ENCODE measurements at places on chromosomes 7 and 10.

- DNase-seq = no peak
These were observed 135.7 kb downstream of the LCOR start for GRCh38 chr10:96967847-96968246.

- no peak for DNase-seq
These were observed 80.4 kb upstream of the BMPER start for GRCh38 chr7:33824911-33825459.

DNA sequence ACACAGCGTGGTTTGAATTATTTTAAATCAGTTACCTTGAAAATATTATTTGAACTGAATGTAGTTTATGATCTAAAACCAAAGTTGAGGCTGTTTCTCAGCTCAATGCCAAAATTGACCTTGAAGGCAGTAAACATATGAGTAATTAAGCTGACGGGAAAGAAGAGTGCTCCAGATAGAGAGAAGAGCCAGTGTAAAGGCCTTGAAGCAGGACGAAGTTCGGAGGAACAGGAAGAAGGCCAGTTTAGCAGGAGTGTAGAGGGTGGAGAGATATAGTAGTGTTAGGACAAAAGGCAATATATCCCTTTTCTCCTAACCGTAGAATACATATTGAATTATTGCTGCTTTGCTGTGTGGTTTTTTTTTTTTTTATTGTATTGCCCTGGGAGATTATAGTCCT is 63.2 kb downstream of the CYP51A1 start:
- DNase-seq = no peak

DNA sequence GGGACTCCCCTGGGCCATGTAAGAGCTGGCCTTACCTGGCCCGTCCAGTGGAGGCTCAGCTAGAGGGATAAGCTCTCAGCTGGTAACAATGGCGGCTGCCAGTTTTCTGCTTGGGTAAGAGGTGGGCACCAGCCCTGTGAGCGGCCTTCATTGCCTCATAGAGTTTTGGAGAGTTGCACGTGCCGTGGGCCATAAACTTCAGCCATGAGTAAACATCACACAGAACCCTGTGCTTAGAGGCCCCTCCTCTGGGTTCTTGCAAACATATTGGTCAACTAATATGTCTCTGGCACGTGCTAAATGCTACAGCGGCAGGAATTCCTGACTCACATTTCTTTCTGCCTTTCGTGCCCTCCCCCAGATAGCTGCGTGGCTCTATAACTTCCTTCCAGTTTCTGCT is 103.9 kb upstream of the LEP start:
- DNase-seq = no peak

- no peak for DNase-seq
These were observed 97.1 kb downstream of the TFEC start for GRCh38 chr7:115933471-115933870.

DNA sequence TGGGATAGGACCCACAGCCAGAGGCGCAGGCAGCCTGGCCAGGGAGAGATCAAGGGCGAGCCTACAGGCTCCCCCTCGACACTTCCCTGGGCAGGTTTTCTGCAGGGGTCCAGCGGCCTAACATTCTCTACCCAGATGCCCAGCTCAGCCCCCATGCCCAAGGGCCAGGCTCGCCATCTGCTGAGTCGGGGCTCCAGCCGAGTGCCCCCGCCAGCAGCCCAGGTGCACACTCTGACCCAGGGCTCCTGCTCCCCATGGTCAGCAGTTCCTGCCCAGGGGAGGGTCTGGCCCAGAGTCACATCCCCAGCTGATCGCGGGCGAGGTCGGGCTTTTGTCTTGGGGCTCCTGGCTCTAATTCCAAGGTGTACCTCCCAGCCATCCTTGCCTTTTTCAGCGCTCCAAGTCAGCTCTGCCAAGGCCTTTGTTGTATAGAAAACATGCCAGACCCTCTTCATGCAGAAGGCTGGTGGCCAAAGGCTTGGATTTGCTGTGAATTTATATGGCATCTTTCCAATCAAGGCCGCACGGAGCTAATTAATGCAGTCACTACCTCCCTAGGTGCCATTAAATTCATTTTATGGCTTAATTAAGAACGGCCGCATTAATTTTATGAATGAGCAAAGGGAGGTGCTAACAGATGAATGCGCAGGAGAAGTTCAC is 120.6 kb downstream of the LRRC18 start:
- DNase-seq = no peak

DNA sequence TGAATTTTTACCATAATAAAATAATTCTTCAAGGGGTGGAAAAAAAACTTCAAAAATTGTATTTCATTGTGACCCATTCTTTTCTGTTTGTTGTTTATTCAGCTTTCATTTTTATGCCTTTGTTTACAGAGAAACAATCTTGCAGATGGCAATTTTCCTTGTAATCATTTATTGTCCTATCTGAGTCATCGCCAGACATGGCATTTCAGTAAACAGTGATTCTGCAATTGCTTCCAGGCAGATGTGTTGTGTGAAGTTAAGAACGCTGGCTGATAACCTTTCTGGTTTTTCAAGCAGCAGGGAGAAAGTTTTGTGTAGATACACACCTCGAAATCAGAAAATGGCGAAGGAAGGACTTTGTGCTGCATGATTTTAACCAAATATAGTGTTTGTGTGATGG is 80.7 kb upstream of the RPA3 start:
- no peak for DNase-seq

- no peak for DNase-seq
These were observed 13.6 kb downstream of the ZNF138 start for GRCh38 chr7:64807731-64808365.

GRCh38 chr10:62386356-62387320 is 12.5 kb downstream of the ZNF365 start:
- DNase-seq = no peak

DNA sequence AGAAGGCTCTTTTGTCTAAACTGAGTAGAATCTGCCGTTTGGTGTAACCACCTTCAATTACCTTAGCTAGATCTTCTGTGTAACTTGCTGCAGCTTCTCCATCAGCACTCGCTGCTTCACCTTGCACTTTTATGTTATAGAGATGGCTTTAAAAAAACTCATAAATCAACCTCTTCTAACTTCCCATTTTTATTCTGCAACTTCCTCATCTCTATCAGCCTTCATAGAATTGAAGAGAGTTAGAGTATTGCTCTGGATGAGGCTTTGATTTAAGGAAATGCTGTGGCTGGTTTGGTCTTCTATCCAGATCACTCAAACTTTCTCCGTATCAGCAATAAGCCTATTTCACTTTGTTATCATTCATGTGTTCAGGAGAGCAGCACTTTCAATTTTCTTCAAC is 1131.9 kb upstream of the CELF2 start:
- no peak for DNase-seq

GRCh38 chr10:117492504-117492903 is 50.0 kb upstream of the EMX2 start:
- no peak for DNase-seq

DNA sequence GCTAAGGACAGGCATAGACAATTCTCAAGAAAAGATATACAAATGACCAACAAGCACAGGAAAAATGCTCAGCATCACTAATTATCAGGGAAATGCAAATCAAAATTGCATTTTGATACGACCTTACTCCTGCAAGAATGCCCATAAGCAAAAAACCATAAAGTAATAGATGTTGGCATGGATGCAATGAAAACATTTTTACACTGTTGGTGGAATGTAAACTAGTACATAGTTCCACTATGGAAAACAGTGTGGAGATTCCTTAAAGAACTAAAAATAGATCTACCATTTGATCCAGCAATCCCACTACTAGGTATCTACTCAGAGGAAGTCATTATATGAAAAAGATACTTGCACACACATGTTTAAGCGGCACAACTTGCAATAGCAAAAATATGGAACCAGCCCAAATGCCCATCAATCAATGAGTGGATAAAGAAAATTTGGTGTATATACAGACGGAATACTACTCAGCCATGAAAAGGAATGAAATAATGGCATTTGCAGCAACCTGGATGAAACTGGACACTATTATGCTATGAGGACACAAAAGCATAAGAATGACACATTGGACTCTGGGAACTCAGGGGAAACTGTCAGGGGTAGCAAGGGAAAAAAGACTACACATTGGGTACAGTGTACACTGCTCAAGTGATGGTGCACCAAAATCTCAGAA is 59.3 kb downstream of the DGKI start:
- no peak for DNase-seq

DNA sequence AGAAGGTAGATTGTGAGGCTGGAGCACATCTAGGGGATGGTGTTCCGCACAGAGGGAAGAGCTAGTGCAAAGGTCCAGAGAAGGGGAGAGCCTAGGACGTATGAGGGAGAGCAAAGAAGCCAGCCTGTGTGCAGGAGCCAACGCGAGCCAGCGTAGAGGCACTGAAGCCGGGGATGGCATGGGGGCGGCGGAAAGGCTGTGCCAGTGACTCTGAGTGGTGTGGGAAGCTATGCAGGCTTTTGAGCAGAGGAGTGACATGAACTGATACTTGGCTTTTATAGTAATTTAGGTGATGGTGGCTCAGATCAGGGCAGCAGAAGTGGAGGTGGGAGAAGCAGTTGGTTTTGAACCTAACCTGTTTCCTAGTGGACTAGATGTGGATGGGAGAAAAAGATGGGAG is 65.8 kb downstream of the ATXN7L1 start:
- no peak for DNase-seq

GRCh38 chr7:131040467-131040932 is 287.2 kb upstream of the MKLN1 start:
- peak; percentile 44 for DNase-seq

DNA sequence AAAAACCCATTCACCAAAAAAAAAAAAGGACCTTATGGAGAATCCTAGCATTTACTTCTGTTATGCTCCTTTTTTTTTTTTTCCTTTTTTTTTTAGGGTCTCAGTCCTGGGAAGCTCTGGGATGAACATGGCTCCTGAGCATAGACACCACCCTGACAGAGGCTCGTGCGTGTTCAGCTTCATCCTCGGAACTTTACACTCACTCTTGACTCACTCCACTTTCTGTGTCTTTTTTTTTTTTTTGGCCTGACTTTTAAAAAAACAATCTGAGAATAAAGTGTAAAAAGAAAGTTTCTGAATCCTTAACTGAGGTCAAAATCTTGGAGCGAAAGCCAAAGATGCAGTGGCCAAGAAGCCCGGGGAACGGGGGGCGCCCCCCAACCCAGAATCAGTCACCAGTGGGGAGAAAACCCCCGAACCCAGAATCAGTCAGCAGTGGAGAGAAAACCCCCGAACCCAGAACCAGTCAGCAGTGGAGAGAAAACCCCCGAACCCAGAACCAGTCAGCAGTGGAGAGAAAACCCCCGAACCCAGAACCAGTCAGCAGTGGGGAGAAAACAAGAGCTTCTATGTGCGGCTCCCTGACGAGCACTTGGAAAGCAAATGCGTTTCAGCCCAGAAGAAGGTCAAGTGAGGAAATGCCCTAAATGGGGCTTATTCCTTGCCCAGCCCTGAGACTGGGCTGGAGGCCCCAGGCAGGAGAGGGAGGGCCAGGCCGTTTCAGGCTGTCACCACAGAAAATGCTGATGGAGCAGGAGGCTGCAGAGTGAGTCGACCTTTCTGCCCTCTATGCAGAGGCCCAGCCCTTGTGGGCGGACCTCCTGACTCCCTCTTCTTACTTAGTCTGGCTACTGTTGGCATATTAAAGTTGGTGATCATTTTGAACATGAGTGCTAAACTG is 19.0 kb upstream of the PFKP start:
- DNase-seq = no peak
